Choroid plexus epithelial cell (primary cell): ENCODE measurements at places on chromosomes 3 and 15.
A peak's percentile ranks its signal among the peaks of the same experiment; 100 is the strongest.

DNA sequence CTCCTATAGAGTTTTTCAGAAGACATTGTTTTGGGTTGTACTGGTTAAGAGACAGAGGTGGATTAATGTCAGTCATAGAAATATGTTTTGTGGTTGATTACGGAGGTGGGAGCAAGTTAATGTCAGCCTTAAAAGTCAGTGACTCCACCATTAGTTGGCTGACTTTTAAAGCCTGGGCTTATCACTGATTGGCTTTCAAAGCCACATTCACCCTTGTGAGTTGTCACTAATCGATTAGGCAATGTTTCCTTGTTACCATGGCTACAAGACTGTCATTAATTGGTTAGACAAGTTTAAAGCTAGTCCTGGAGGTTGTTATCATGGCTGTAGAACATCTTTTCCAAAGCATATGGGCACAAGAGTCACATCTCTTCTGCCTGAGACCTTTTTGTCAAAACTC is 73.0 kb downstream of the NEO1 start:
- peak; percentile 20 for DNase-seq

DNA sequence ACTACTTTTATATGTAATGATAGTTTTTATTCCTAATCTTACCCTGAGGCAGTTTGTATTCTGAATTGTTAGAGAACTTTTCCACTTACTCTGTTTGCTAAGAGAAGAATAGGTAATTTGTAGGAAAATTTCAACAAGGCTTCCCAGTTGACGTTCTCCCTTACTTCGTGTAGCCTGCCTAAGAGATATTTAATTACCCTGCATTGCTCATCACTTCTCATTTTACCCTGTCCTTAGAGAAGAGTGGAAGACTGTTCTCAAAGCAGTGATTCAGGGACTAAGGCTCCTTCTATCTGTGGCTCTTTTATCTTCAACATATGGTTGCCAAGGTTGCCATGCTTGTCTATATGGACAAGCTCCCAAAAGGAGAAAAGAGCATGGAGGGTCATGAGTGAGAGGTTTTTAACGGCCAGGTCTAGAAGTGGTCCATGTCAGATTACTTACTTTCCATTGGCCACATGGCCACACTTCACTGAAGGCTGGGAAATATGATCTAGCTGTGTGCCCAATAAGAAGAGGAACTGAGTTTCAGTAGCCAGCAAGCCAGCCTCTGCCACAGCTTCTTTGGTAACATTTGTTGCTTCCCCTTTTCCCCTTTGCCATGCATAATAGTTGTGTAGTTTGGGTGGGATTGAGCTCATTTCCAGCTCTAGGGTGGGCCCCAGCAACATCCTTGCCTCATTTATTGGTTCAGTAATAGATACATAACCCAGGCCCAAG is 22.1 kb downstream of the PDE8A start:
- no peak for DNase-seq

DNA sequence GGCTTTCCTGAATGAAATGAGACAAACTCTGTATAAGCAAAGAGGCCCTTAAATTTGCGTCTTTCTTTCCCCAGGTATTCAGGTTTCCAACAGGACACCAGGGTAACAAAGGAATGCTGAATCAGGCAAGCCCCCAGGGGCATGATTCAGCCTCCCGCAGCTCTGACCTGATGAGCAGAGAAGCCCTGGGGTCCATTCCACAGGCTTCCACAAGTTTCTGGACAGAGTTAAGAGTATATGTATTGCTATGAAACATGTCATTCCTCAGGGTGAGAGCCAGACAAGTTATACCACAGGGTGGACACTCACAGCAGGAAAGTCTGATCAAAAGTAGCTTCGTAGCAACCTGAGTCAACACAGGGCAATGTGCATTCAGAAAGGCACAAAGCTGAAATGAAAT is 68.1 kb upstream of the CTNNB1 start:
- DNase-seq, result peak; percentile 93

DNA sequence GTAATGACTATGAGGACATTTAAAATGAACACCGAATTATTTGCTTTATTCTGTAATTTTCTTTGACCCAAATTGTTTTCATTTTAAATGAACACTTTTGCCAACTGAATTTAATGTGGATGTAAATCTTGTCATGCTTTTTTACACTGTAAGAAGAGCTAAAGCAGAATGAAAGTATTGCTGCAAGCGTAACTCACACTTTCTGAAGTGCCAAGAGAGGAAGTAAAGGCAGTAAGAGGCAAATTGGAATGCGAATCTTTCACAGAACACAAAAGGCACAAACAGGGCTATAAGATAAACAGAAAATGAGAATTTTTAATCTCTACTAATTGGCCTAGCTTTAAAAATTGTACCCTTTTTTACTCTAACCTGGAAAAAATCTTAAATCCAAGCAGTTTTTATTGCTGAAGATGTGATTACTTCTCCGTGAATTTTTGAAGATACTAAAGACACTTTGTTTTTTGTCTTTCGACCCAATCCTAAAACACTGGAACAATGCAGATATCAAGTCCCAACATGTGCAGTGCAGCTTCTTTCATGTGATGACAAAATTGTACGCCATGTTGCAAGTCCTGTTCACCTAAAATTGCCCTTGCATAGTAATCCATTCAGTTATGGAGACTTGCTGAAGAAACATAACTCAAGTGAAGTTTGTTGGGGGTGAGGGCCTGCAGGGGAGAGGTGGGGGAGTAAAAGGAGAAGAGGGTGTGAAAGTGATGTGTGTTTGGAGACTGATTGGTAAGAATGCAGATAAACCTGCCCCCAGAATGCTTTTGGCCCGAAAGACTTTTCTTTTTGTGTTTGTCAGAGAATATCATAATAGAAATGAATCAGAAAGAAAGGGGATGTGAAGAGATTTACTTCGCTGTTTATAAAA is 1.4 kb downstream of the ARID3B start:
- DNase-seq, result no peak

- peak; percentile 54 for DNase-seq
These were observed 4.2 kb upstream of the NPHP3 start for GRCh38 chr3:132726341-132726823.

- no peak for DNase-seq
These were observed 703.7 kb downstream of the CADM2 start for GRCh38 chr3:85662462-85662861.

DNA sequence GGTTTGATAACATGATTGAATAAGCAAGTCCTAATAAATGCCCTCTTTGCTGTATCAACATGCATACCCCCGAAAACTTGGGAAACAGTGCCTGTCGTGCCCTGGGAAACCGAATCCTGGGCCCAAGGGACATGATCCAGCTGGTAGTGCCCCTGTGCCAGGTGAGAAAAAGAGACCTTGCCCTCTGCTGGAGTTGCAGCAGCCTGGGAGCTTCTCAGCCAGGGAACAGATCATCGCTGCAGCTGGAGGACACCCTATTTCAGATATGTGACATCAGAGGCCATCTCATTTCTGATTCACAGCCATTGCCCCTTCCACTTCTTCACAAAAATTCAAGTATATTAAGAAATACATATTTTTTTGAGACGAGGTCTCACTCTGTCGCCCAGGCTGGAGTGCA is 32.3 kb downstream of the STOML1 start:
- no peak for DNase-seq

DNA sequence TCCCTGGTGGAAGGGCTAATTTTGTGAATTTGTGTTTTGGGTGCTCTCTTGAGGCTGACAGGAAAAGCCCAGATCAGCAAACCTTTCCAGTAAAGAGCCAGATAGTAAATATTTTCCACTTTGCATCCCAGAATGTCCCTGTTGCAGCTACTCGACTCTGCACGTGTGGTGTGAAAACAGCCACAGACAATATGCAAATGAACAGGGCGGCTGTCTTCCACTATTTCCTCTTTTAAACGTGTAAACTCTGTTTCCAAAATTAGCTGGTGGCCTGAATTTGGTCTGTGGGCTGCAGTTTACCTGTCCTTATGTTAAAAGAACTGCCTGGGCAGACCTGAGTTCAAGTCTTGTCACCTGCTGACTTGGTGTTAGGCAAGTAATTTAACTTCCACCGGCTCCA is 202.7 kb downstream of the EDEM1 start:
- no peak for DNase-seq

- no peak for DNase-seq
These were observed 8.4 kb upstream of the GSK3B start for GRCh38 chr3:120102674-120103073.
